ENCODE measurements at places on chromosomes 6 and 20.

DNA sequence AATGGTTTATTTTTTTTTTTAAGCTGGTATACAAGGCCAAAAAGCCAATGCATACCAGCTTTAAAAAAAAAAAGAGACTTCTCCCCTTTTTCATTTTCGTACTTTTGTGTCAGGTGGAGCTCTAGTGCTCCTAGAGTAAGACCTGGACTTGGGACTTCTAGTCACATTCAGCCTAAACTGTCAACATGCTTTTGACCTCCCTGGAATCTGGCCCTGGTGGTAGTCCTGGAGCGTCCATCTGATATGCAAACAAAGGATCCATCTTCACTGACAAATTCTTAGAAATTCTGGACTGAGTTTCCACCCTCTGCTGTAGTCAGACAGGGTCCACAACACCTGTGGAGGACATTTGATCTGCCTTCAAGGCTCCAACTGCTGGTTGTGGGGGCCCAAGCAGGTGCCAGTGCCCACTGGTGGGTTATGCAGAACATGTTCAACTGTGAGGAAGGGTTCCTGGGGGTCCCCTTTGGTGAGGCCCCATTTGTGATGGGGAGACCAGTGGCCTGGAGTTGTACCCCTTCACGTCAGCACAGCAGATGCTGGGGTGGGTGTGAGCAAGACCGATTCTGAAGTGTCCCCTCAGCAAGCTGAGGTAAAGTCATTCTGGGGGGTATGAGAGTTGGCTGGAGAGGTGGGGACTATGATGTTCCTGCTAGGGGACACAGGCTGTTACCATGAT lies 12.6 kb upstream of the PCMTD2 start:
- peak; percentile 72 for DNase-seq

DNA sequence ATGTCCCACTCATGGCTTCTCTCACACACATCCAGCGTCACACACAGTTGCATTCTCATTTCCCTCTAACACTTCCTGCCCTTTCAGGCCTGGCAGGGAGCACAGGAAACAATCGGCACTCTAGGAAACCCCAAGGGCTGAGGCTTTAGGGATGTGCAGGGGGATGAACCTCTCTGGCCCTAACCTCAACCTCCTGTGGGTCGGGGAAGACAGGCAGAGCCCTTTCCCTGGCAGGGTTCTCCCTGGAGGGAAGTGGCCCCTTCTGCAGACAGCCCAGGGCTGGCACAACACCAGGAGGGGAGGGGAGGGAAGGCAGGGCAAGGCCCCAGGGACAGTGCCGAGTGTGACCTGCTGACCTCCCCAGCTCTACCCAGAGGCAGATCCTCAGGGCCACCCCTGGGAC lies 2.7 kb downstream of the TEAD3 start:
- DNase-seq = no peak

DNA sequence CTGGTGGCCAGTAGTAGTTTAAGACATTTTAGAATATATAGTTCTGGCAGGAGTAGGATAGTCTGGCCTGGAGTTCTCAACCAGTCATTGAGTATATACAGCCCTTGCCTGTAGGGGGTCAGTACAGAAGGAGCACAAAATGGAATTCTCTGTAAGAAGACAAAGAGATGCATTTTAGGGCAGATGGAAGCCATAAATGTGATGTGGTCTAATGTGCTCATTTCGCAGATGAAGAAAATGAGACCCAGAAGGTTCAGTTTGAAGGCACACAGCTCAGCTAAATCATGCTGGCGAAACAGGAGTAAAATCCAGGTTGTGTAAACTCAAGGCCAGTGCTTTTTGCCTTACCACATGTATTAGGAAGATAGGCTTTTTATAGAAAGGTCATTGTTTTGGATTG lies 29.6 kb downstream of the QKI start:
- DNase-seq = no peak

- peak; percentile 75 for DNase-seq
Measured at GRCh38 chr6:74534465-74535211, 671.2 kb downstream of the COL12A1 start.

GRCh38 chr20:36399969-36400545 lies 93.9 kb downstream of the DLGAP4 start:
- no peak for DNase-seq

- no peak for DNase-seq
Measured at GRCh38 chr6:2783188-2783963, 18.2 kb downstream of the WRNIP1 start.

DNA sequence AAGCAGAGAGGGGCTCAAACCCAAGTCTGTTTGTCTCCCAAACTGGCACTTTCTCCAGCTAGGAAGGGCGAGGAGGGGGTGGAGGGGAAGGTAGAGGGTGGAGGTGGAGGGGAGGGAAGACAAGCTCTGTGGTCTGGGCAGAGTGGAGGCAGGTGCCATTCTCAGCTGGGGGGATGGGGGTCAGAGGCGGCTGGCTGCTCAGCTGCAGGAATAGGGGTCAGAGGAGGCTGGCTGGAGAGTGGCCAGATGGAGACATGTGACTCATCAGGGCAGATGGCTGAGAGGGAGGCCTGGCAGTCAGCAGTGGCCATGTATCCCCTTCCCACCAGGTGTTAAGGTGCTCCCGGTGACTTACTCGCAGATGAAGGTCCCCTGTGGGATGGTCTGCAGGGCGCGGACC lies 3.5 kb upstream of the SLC44A4 start:
- DNase-seq = no peak

DNA sequence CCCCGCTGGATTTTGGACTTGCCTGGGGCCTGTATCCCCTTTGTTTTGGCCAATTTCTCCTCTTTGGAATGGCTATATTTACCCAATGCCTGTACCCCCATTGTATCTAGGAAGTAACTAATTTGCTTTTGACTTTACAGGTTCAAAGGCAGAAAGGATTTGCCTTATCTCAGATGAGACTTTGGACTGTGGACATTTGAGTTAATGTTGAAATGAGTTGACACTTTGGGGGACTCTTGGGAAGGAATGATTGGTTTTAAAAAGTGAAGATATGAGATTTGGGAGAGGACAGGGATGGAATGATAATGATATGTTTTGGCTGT lies 1220.3 kb upstream of the CITED2 start:
- DNase-seq = no peak

- DNase-seq = peak; percentile 13
Measured at GRCh38 chr6:56642366-56643261, at the start of gene DST. TSS of gene DST (minus strand) at chr6:56642889.

DNA sequence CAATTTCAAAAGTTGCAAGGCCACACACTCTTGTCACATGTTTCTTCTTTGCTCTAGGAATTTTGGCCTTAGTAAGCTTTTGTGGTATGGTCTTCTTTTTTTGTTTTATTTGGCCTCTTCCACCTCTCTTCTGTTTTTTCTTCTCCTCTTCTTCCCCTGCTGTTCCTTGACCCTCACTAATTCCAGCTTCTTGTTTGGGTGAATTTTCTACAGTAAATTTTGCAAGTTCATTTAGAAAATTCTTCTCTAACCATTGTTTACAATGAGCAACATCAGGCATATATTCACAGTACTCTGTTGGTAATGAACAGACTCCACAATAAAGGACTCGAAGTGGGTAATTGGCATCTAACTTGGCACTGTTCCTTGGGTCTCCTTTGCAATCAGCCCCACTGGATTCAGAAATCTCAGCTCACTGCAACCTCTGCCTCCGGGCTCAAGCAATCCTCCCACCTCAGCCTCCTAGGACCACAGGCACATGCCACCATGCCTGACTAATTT lies 5.0 kb downstream of the ASIP start:
- DNase-seq = no peak

GRCh38 chr6:146813554-146813953 lies 214.8 kb downstream of the ADGB start:
- no peak for DNase-seq

DNA sequence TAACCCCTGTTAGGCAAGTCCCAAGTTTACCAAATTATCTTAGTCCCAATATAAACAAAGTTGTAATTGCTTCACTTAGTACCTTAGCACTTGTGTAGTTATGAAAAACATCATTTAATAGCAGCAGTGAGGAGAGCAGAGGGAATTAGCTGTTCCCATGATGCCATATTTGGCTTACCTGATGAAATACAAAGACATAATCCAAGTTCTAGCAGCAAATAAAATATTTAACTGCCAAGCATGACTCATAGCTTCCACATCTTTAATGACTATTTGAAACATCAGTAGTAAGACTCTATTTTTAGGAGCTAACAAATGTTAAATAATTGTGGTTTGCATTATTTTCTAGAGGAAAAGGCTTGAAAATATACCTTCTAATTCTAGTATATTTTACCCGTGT lies 94.0 kb upstream of the MCHR2 start:
- DNase-seq = no peak

DNA sequence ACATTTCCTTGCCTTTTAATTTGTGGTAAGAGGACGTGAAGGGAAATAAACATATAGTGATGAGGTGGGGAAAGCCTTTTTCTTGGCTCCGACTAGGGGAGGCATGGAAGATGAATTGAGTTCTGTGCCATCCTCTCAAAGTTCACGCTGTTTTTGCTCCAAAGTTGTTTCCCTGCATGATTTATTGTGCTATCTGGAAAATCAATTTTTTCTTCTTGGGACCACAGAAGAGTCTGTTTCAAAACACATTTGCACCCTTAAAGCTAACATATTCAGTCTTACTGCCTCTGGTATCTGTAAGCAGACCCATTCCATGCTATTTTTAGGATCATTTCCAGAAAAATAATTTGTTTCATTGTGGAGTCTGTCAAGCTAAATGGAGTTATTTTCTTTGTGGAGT lies 57.6 kb upstream of the KCNG1 start:
- no peak for DNase-seq

- DNase-seq = no peak
Measured at GRCh38 chr20:38075161-38075998, 41.8 kb downstream of the RPRD1B start.

- no peak for DNase-seq
Measured at GRCh38 chr20:46614503-46614902, 36.8 kb downstream of the SLC13A3 start.

GRCh38 chr20:13212750-13213149 lies 8.3 kb upstream of the ISM1 start:
- DNase-seq = no peak

- DNase-seq = no peak
Measured at GRCh38 chr20:9038791-9039535, 29.9 kb upstream of the PLCB4 start.

- no peak for DNase-seq
Measured at GRCh38 chr20:4342609-4343008, 327.3 kb upstream of the RNF24 start.

DNA sequence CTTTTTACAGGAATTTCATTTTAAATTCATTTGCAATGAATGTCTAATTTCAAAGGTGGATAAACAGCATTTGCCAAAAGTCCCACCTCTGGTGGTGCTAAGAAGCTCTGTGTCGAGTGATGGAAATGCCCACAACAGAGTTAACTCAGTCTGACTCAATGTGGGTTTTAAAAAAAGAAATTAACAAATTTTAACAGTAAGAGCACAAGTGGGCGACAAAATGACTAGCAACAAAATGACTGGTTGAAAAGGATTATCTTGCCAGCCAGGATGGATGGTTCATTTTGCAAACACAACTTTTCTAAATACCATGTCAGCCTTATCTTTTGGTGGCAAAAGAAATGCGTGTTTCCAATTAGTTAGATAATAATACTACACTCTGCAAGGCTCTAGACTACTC lies 14.3 kb upstream of the TAGAP start:
- no peak for DNase-seq

- no peak for DNase-seq
Measured at GRCh38 chr6:169391473-169392071, 137.9 kb upstream of the THBS2 start.

GRCh38 chr6:83132121-83132520 lies 60.9 kb downstream of the PGM3 start:
- DNase-seq = peak; percentile 9

DNA sequence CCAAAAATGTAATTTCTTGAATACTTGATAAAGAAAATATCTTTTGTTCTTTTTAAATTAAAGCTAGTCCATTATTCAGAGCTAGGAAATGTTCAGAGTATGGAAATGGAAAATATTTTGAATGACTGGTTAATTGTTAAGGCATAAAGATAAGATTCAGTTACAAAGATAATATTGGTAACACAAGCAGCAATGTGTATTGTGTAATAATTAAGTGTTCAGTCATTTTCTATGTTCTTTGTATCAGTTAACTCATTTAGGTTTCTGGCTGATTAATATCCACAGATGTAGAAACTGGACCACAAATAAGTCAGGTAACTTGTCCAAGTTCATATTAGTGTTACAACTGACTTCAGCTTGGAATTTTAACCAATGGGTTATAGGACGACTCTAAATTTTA lies 442.2 kb upstream of the MANEA start:
- no peak for DNase-seq

DNA sequence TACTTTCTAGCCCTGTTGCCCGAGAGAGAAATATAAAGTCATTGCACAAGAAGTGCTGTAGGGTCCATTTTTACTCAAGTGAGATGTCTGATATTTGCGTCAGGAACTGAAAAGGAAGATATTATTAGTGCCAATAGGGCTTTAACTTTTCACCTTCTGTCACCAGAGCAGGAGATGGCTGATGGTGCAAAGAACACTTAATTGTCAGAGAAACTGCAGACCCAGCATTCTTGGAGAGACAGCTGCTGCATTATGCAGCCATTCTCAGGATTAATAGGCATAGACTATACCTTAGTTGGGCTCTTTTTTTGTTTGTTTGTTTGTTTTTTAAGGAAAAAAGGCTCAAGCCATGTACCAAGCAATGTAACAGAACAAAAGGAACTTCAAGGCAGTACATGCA lies 179.4 kb downstream of the RPS12 start:
- DNase-seq = no peak

DNA sequence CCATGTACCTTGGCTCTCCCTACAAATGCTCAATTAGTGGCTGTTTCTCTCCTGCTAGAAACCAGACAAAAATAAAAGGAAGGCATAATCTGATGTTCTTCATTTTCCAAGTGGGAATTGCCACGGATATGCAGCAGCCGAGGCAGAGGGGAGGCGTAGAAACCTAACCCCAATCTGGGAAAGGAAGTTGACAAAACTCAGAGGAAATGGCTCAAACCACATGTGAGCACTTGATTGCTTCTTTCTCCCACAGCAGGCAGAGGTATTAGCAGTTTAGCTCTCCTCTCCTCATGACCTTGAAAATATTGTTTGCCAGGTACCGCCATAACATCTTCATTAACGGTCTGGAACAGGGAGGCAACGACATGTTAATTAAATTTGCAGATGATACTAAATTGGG lies 3.8 kb upstream of the MLN start:
- no peak for DNase-seq

DNA sequence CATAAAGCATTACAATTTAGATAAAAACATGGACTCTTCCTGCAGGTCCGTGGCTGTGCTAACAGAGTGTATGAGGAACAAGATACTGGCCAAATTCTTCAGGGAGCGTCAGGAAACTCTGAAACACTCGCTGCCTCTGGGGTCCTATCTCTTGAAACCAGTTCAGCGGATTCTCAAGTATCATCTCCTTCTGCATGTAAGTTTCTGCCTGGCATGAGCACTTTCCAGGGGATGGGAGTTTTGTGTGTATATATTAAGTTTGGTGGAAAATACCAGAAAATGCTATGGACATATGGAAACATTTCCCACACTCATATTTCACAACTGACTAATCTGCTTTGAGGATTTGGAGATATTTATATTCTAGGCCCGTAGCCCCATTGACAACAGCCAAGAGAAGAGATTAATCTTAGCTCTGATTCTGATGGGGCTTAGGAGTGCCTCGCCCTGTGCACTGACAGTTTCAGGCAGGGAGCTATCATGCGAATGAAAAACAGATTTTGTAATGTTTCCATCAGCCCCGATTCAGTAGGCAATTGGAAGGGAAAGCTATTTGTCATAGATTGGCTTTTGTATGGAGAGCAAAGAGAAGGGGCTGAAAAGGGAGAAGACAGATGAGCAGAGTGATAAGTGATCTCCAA lies 64.7 kb upstream of the MTHFD1L start:
- no peak for DNase-seq

- DNase-seq = peak; percentile 15
Measured at GRCh38 chr6:170149681-170150589, 140.9 kb downstream of the DLL1 start.

Measured in Caco-2 (cell line).